ENCODE measurements at places on chromosomes 7 and 10. TPM values are rescaled to one million over a fixed set of nuclear protein-coding genes. Genes with fewer than 3 reads are reported as not detected.

Gene OTUD1
- total RNA-seq = 5.2 TPM

Gene FAM171A1
- 61.5 TPM for total RNA-seq

Gene SRRM3
- 0.67 TPM for total RNA-seq

Gene MTURN
- 9.5 TPM for total RNA-seq

Gene NEURL1
- 0.33 TPM for total RNA-seq

Gene LRRD1
- total RNA-seq = under 0.01 TPM

Gene UFSP1
- total RNA-seq = 2.5 TPM

Gene MBLAC1
- 2.9 TPM for total RNA-seq

Gene AGR2
- total RNA-seq = not detected

Gene CYP26C1
- total RNA-seq = 2.5 TPM

Gene PRKCQ
- not detected for total RNA-seq

Gene AOAH
- 0.10 TPM for total RNA-seq

Gene STX1A
- total RNA-seq = 17.9 TPM

Gene GALNT17
- not detected for total RNA-seq

Gene FAM131B
- total RNA-seq = 0.65 TPM

Gene VAX1
- total RNA-seq = not detected

Gene HTR5A
- not detected for total RNA-seq

Gene BICC1
- 0.48 TPM for total RNA-seq

Gene FKBP9
- 183 TPM for total RNA-seq

Gene KLF14
- total RNA-seq = not detected

Gene CFAP46
- 1.5 TPM for total RNA-seq

Gene EPO
- not detected for total RNA-seq

Gene ATOH7
- not detected for total RNA-seq

Gene SFMBT2
- total RNA-seq = 2.9 TPM

Gene HOXA3
- 6.5 TPM for total RNA-seq

Gene PVRIG
- not detected for total RNA-seq

Gene CTAGE4
- not detected for total RNA-seq

Gene NUTM2E
- total RNA-seq = 0.38 TPM

Gene LRRC18
- not detected for total RNA-seq

Gene MYL10
- total RNA-seq = not detected

Gene MALRD1
- not detected for total RNA-seq

Gene HDAC9
- total RNA-seq = 14.7 TPM

Gene GPR26
- not detected for total RNA-seq

Gene RTKN2
- total RNA-seq = 1.1 TPM

Measured in vein endothelial cell (primary cell).